NCI-H774 (cell line): ENCODE measurements at places on chromosomes 12 and 14.

GRCh38 chr12:113138826-113139225 lies 3.3 kb upstream of the RASAL1 start:
- DNase-seq: no peak

DNA sequence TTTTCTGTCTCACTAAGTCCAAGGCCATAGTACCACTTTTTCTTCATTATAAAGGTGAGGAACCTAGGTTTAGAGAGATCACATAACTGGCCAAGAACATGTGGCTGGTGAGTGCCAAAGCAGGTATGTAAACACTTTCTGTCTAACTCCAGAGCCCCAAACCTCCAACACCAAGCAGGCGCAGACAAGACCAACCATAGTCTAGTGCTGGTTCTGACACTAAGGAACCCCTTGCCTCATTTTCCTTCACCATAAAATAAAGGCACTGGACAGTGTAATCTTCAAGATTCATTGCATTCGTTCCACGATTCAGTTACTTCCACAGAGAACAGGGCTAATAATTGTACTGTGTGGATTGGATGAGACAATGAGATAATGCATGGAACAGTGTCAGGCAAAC lies 71.0 kb downstream of the NPAS3 start:
- DNase-seq: no peak

DNA sequence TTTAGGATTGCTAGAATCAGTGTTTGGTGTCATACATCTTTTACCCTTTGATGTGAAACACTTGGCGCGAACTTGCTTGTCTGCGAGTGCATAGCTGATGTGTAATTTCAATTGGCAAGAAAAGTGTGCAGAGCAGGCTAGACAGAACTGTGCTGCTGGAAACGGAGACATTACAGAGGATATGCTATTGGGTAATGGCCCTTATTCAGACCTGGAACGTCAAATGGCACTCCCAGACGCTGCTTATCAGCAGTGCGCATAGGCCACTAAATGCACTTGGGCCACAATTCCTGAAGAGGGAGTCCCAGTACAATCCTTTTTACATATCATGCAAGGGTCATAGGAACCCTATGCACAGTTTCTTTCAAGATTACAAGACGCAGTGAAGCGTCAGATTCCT lies 15.7 kb upstream of the SLC10A1 start:
- DNase-seq: no peak

GRCh38 chr12:38772437-38772836 lies 133.0 kb downstream of the CPNE8 start:
- DNase-seq: no peak

- no peak for DNase-seq
Observed at GRCh38 chr12:105977236-105977635, 161.5 kb downstream of the NUAK1 start.

DNA sequence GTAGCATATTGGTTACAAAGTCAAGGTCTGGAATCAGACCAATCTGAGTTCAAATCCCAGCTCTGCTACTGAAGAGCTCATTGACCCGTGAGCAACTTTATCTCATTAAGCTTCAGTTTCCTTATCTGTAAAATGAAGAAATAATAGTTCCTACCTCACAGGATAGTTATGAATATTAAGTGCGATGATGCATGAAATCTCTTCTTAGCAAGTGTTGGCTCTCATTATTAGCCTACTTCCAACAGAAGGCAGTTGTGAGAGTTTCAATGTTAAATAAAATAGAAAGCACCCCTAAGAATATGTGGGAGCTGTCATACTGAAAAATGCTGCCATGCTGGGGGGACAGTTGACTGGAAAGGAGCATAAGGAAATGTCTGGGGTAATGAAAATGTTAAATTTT lies 39.0 kb upstream of the ITPR2 start:
- no peak for DNase-seq

- no peak for DNase-seq
Observed at GRCh38 chr12:4011597-4011996, 138.4 kb upstream of the PARP11 start.

DNA sequence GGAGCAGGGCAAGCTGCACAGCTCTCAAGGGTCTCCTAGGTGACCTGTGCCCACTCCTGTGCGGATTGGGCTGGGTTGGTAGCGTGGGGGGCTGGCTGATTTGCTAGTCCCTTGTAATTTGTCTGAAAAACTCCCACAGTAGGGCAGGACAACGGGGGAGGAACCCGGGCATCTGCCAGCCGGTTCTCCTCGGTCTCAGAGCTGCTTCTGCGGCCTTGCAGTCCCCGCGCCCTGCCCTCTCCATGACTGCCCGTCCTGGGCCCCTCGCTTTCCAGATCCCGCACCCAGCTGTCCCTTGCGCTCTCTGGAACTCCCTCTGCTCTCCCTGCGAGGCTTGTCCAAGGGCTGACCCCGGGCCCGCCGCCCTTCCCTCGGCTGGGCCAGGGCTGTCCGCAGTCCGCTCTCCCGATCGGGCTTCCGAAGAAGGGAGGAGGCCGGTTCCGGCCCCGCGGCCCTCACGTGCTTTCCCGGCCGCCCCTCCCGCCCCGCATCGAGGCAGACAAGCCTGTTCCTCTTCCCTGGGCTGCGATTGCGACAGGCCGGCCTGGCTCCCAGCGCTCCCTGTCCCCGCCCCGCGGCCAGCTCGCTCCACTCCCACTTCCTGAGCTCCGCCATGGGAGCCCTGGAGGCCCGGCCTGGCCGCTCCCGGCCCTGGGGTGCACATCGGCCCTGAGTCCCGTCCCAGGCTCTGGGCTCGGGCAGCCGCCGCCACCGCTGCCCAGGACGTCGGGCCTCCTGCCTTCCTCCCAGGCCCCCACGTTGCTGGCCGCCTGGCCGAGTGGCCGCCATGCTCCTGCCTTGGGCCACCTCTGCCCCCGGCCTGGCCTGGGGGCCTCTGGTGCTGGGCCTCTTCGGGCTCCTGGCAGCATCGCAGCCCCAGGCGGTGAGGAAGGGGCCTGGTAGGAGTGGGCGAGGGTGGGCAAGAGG lies at the start of gene LTBR:
LTBR (plus strand) TSS at position 591 of the 927 bp plus-strand sequence; CDS start at position 788, 197 bp downstream.
- peak; percentile 64 for DNase-seq

DNA sequence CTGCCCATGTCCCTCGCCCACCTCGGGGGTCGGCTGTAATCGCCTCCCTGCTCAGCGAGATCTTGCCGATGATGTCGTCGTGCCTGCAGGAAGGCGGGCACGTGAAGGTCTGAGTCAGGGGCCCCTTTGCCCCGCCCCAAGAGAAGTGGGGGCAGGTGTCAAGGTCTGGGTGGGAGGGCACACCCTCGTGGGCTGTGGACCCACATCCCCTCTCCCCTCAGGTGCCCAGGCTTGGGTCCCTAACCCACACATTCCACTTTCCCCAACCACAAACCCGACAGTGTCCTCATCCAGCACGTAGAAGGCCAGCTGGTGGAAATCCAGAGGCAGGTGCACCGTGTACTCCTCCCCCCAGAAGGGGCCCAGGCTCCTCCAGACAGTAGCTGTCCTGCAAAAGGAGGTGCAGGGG lies 7.8 kb downstream of the RASAL1 start:
- peak; percentile 61 for DNase-seq

GRCh38 chr14:102138535-102138934 lies 1.2 kb upstream of the WDR20 start:
- DNase-seq: no peak

- DNase-seq: no peak
Observed at GRCh38 chr12:4996714-4997113, 47.0 kb upstream of the KCNA5 start.
